ENCODE measurements at places on chromosomes 5 and 9. TPM values are rescaled to one million over a fixed set of nuclear protein-coding genes. Genes with fewer than 3 reads are reported as not detected.
A peak's percentile ranks its signal among the peaks of the same experiment; 100 is the strongest.

PPIC gene
- total RNA-seq = not detected

GRCh38 chr9:97506306-97506705, 4.8 kb downstream of the TMOD1 start:
- H3K4me3 ChIP-seq = no peak overlapping the region
- H3K4me1 ChIP-seq = peaks cover 21% of the 10 kb centered on the region
- H3K36me3 ChIP-seq = no peaks in the 10 kb centered on the region
- no peak for DNase-seq

DNA sequence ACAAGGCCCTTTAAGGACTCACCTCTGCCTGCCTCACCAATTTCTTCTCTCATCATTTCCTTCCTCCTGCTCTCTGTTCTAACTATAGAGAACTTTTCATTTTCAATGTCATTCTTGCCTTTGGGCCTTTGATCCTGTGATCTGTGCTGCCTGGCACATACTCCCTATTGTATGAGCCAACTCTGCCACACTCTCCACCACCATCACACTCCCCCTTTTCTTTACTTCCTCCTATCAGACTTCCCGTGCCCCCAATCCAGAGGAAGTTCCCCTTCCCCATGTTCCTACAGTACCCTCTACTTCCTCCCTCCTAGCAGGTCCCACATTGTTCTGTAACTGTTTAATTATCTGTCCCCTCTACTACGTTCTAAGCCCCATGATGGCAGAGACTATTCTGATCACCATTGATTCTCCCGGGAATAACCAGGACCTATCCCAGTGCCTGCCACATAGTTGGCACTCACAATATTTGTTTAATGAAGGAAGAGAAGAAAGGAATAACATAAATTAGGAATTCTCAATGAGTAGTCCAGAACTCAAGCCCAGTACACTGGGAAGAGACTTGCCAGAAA, 27.5 kb downstream of the ADAM19 start:
- peaks cover 80% of the 10 kb centered on the region for H3K36me3 ChIP-seq
- peak overlapping the region; percentile 95 for H3K27ac ChIP-seq
- peak overlapping the region; percentile 50 for H3K4me3 ChIP-seq
- no peaks in the 10 kb centered on the region for H3K27me3 ChIP-seq
- DNase-seq = no peak

- no peaks in the 10 kb centered on the region for H3K4me1 ChIP-seq
- no peak overlapping the region for H3K4me3 ChIP-seq
- H3K27ac ChIP-seq = no peak overlapping the region
Observed at GRCh38 chr5:11785771-11786352, 118.4 kb downstream of the CTNND2 start.

Measured in activated CD8-positive, alpha-beta memory T cell treated with anti-CD3 and anti-CD28 coated beads, Interleukin-2, amount 10 ng/mL, durations not matched to agents 7 days and 5 days (primary cell).